Gastrocnemius medialis (tissue), 4 donors: ENCODE measurements at places on chromosomes 7 and 10. TPM values are rescaled to one million over a fixed set of nuclear protein-coding genes. Genes with fewer than 3 reads are reported as not detected.

GRCh38 chr10:87511526-87511925 is 6.8 kb downstream of the MINPP1 start:
- DNase-seq = no peak

DNA sequence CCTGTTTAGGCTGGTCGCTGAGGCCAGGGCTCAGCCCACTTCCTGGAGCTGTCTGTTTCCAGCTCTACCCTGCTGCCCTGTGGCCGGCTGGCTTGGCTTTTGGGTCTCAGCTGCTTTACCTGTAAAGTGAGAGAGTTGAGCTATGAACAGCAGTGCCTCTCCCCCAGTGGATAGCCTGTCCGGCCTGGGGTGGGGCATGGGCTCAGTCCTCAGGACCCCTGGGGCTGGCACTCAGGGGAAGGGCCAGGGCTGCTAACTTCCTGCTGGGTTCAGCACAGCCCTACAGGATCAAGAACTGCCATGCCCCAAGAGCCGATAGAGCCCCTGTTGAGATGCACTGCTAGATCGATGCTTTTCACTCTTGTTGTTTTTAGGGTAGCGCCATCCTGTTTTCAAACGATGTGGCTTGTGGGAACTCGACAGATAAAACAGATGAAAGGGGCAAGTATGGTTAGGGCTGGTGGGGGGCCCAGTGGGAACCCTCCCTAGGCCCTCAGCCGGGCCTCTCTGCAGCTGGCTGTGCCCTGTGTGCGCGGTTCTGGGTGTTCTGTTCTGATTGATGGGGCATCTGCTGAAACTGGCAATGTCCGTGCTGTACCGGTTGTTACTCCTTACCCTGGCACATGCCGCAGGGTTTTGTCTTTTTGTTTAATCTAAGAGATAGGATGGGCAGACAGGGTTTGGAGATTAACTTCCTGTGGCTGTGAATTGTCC is 10.0 kb upstream of the SFRP5 start:
- no peak for DNase-seq

DNA sequence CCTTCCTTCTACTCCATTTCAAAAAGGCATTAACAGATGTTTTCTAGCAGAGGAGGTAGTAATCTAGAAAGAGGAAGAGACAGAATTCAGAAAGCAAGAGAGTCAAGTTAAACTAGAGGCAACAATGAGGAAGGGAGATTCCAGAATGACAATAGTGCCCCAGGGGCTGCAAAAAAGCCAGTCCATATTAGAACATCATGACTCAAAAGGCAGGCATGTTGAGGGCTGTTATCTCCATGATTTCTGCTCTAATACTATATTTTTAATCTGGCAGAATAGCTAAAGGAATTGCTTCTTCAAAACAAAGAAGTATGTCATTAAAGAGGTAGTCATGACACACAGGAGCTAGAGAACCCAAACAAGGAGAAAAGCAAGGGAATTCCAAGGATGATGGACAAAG is 599.6 kb downstream of the INHBA start:
- no peak for DNase-seq

- no peak for DNase-seq
Observed at GRCh38 chr7:98539865-98540264, 77.2 kb upstream of the NPTX2 start.

GRCh38 chr10:43691485-43691884 is 42.8 kb upstream of the ZNF32 start:
- DNase-seq = no peak

DNA sequence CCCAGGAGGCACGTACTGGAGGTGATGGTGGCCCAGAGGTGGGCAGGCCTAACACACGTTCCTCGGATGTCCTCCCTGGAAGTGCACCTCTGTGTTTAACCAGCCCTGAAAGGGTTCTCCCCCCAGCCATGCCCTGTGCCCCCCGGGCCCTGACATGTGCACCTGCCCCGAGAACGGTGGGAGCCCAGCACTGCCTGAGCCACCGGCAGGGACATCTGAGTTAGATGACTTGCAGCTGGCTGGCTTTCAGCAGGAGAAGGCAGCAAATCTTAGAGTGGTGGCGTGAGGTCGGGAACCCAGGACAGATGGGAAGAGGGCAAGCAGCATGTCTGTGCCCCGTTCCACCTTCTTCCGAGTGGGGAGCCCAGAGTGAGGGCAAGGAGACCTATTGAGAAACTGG is 291.8 kb downstream of the TCERG1L start:
- DNase-seq = no peak

DNA sequence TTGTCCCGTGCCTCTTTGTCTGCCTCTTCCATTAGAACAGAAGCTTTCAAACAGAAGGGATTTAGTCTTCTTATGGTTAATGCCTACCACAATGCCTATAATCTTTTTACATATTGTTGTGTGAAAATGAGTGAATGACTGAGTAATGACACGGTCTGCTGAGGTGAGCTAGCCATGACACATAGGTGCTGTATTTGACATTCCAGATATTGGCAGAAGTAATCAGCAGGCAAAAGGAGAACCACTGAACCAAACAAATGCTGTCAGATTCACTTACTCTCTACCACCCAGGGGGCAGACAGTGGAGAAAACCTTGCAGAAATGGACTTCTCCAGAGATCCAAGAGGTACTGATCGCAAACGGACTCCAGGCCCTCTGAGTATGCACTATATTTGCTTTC is 377.2 kb upstream of the VWC2 start:
- no peak for DNase-seq

DNA sequence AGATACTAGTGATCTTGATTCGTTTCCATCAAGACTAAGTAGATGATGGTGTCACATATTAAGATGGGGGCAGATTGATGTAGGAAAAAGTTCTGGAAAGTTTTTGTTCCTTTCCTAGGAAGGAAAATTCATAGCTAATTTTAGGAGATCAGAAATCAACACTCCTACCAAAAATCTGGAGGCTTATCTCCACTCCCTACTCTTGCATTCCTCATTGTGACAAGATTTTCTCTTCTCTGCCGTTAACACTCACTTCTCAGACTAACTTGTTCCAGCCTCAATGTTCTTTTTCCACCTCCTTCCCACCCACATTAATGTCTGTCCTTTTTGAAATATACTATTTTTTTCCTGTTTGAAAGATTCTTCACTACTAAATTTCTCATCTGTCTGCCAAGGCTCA is 851.9 kb upstream of the GHITM start:
- no peak for DNase-seq

GRCh38 chr10:126783806-126784557 is 113.5 kb upstream of the C10orf90 start:
- no peak for DNase-seq

DNA sequence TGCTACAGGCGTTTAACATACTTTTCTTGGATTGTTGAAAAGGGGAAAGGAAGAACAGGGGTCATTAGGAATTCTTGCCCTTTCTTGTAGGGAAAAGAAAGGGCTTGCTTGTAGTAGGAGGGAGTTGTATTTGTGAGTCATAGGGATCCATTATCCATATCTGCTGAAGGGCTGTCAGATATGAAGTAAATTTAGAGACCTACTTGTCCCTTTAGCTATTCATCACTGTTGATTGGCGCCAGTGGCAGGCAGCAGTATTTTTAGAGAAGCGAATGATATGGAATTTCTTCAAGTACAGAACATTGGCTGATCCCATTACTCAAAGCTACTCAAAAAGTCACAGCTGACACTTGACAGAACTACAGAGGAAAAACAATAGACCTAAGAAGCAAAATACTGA is 97.7 kb downstream of the CELF2 start:
- DNase-seq = no peak

- no peak for DNase-seq
Observed at GRCh38 chr10:49231086-49231820, 43.1 kb upstream of the TMEM273 start.

DNA sequence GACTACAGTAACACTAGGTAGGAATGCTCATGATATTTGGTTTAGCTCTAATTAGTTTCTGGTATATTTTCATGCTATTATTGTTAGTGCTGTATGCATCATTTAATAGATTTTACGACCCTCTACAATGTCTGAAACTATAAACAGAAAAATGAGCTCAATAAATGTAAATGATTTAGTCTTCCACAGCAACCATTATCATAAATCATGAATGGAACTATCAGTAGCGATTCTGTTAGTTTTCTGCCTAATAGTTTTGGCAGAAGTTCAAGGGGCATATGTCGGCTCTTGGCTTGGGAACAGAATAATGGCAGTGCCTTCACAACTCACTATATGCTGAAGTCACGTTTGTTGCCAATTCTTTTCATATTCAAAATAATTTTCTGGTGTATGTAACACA is 494.8 kb downstream of the PARD3 start:
- DNase-seq = no peak

DNA sequence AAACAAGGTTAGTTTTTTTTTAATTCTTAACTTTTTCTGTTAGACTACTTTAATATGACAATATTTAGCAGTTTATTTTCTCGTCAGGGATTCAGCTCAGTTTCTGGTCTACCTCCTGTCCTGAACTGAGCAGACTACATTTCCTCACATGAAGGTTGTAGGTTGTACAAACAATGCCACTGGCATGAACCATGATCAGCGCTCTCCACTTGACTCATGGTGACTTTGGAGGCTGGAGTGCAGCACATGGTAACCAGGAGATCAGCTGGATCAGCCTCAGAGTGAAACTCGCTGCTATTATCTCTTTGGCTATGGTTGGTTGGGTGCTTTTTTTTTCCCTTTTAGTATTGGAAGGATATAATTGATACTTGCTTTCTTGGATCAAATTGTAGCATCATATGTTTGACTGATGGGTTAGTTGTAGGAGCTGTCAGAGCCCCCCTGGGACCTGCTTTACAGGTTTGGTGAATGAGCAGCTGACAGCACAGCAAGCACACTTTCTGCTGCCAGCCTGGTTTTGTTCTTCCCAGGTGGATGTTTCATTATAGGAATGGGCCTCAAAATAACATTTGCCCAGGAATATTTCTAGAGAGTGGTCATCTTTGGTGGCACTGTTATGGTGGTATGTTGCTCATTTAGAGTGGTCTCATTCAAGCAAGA is 556.4 kb downstream of the AUTS2 start:
- DNase-seq = no peak

DNA sequence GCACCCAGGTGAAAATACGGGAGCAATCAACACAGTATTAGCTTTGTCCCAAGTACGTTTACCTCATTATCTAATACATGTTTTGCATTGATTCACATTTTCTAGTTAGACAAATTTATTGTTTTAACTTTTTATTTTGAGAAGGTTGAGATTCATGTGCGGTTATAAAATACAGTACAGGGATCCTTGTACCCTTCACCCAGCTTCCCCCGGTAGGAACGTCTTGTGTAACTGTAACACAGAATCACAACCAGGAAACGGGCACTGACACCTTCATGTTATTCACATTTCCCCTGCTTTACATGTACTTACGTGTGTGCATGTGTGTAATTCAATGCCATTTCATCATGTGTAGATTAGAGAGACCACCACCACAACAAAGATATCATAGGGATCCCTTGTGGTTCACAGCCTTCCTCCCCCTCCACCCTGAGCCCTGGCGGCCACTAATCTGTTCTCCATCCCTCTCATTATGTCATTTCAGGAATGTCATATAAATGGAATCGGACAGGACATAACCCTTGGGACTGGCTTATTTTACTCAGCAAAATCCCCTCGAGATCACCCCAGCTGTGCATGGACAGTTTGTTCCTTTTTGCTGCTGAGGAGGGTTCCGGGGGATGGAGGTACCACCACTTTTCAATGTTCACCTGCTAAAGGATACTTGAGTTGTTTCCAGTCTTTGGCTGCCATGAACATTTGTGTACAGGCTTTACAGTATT is 46.5 kb upstream of the C10orf71 start:
- no peak for DNase-seq

The FAM241B gene
- not detected for total RNA-seq

The FAM149B1 gene
- total RNA-seq = 5.6 TPM

The PDE6C gene
- total RNA-seq = not detected

The HIBADH gene
- total RNA-seq = 42.2 TPM

The LIPM gene
- total RNA-seq = not detected

The ADIRF gene
- total RNA-seq = 41.6 TPM
